ENCODE measurements at places on chromosomes 12 and 14.

DNA sequence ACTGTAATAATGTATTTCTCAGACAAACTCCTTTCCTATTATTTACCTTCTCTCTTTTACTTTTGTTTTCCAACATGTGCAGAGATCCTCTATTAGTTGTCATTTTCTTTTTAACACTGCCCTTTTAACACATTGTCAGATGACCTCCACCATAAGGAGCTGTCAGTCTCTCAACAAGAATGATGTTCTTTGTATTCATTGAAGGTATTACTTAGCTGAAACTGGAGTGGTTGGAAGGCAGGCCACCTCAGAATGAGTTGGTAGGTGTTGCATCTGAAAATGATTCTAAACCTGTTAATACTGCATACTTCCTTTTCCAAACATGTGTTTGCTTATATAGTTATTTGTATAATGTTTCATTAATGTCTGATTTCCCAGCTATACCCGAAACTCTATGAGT is 16.9 kb downstream of the TMEM117 start:
- DNase-seq = no peak

DNA sequence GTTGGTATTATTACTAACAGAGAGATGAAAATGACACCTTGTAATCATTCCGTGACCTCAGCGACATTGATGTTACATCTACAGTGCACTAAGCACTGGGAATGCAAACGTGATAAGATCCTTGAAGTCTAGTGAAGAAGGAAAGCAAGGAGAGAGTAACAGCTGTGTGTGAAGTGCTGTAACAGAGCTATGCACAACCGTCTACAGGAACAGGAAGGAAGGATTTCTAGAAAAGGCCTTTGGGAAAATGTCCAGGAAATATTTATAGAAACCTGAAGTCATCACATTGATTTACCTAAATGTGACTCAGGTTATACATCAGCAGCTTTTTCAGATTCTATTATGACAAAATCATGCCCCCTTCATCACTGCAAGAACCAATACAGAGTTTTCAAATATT is 304.2 kb upstream of the AMIGO2 start:
- DNase-seq = no peak

GRCh38 chr12:106957583-106957982 is 1.9 kb downstream of the TMEM263 start:
- no peak for DNase-seq

DNA sequence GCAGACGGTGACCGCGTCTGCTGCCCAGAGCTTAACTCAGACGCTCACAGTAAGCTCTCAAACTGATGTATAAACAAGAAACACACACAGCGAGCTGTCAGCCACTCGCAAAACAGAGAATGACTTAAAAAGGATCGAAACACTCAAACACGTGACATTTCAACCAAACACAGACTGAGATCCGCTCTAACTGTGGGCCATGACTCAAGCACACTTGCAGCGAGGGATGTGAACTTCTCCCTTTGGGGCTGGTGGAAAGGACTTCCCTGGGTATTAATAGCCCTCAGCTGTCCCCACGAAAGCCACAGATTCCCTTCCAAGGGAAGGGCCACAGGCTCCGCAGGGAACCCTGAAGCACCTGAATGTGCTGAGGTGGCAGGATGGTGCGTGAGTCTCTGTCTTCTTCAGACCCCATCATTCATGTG is 29.1 kb downstream of the CCDC88C start:
- no peak for DNase-seq

GRCh38 chr12:94593822-94594442 is 56.4 kb downstream of the TMCC3 start:
- no peak for DNase-seq

- no peak for DNase-seq
Observed at GRCh38 chr12:47077206-47078085, 2.0 kb upstream of the PCED1B start.

GRCh38 chr14:61489932-61490331 is 168.6 kb downstream of the PRKCH start:
- DNase-seq = no peak

DNA sequence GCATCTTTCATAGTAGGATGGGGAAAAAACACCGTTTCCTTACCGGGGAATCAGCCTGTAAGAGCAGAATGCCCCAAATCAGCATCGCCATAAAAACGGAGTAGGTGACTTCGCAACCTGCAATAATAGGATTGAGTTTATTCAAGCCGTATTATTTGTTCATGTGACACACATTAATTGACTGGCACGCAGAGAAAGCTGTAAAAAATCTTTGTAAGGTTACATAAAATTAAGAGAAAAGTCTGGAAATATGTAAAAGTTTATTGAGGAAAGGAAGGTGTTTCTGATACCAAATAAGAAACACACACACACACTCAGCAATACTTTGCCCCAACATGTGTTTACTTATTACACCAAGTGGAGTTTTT is 628 bp upstream of the CAPRIN2 start:
- no peak for DNase-seq

DNA sequence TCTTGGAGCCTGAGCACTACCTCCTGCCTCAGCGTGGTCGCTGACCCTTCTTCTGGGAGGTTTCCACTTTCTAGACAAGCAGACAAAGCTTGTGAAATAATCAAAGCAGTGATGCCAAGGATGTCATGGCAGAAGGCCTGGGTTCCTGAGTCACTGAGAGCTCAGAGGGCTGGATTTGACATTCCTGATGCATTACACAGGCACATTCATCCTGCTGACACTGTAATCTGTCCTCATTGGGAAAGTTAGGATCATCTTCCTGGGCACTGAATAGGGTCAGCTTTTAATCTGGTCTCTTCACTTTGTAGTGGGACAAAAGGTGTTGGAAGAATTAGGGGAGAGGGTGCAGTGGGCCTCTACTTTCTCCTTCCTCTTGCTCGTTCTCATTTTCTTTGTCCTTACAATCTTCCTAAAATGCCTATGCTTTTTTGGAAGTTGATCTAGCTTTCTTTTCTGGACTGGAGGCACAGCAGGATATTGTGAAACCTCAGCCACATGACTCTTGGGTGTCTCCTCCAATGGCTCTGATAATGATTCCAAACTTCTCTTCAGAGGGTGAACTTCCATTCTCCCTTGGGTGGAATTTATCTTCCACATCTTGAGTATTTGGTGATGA is 29.6 kb downstream of the EEA1 start:
- no peak for DNase-seq

GRCh38 chr12:90899456-90900182 is 55.4 kb downstream of the CCER1 start:
- no peak for DNase-seq

GRCh38 chr14:56358851-56359614 is 220.6 kb upstream of the TMEM260 start:
- no peak for DNase-seq

- no peak for DNase-seq
Observed at GRCh38 chr12:41605545-41606305, 417.6 kb downstream of the PDZRN4 start.

GRCh38 chr14:97706819-97707218 is 909.6 kb downstream of the VRK1 start:
- DNase-seq = no peak

DNA sequence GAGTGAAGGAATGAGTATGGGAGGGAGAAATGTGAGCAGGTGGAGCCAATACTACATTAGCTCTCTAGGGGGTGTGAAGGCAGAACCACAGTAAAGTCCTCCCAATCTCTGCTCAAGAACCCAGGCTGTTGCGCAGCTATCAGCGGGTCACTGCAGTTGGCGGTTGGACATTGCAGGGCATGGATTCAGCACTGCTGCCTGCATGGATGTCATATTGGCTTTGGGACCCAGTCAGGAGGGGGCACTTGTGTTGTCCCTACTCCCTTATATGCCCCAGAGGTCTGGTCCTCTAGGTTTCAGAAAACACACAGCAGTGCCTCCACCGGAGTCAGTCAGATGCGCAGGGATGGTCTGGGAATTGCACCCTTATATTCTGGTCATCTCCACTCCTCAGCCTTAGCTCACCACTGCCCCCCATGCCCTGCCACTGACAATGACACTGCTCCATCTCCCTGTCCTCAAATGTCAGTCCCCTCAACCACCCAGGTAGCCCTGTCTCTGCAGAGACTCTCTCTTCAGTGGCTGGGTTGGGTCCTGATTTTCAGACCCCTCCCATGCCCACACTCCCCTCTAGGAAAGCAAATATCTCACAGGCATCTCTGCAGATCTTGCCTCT is 9.6 kb downstream of the ZDHHC22 start:
- DNase-seq = no peak

DNA sequence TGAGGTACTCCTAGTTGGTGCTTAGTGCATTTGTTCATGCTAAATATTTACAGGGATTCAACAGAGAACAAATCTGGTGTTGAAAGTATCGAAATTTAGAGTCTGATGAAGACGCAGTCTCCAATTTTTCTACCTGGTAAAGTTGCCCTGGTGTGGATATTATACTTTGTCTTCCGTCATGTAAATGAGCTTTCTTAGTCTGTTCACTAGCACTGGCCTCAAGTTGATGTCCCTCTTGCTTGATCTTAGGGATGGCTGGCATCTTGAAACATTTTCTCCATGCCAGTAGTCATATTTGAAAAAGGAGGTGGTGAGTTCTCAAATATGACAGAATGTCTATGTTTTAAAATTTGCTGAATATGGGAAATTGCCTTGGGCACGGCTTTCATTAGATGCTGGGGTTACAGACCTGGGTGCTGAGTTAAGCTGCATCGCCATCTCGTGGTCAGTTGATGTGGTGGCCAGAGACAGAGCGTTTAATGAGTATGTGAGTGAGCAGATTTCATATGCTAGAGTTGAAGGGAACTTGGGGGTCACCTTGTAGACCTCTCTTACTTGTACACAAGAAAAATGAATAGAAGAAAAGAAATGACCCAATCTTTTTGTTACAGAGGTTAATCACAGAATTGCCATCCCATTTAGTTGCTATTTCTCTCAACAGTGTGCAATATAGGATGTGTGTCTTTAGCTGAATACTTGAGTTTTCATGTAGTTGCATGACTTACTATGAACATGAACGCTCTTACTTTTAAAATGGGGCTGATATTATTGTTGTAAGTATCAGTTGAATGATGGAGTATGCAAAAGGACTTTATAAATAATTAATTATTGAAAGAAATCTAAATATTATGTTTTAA is 172.8 kb upstream of the DCN start:
- peak; percentile 5 for DNase-seq

GRCh38 chr14:56840221-56840620 is 29.9 kb upstream of the OTX2 start:
- DNase-seq = no peak

GRCh38 chr12:115632308-115632707 is 645.2 kb downstream of the MED13L start:
- DNase-seq = no peak

GRCh38 chr12:41407232-41407799 is 219.2 kb downstream of the PDZRN4 start:
- DNase-seq = no peak

DNA sequence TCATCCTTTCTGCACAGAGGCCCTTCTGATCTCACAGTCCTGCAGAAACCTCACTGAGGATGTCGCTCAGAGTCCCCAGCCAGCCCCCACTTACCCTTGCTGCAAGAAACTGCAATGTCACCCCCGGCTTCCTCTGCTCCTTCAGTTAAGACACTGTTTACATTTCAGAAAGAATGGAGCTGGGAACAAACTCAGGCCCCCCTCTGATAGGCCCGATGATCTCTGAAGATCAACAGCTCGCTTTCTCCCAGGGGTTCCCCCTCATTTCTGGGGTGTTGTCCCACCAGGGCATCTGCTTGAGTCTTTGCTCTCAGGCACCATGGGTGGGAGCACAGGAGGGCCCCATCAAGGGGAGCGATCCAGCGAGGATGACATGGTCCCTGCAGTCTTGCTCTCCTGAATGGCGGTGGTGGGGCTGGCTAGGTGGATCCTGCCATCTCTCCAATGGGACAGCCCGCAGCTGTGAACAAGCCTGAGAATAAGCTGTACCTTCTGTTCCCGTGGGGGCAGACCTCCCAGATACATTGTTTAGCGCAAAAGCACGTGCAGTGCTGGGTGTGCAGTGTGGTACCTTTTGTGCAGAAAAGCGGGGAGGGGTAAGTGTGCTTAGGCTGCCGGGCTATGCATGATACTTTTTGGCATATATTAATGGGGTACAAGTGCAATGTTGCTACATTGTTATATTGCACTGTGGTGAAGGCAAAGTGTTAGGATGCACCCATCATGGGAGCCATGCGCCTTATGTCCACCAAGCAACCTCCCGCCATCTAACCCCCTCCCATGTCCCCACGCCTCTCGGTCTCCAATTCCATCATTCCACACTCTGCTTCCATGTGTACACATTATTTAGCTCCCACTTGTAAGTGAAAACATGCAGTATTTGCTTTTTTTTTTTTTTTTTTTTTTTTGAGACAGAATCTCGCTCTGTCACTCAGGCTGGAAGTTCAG is 6.7 kb upstream of the NCOR2 start:
- no peak for DNase-seq

DNA sequence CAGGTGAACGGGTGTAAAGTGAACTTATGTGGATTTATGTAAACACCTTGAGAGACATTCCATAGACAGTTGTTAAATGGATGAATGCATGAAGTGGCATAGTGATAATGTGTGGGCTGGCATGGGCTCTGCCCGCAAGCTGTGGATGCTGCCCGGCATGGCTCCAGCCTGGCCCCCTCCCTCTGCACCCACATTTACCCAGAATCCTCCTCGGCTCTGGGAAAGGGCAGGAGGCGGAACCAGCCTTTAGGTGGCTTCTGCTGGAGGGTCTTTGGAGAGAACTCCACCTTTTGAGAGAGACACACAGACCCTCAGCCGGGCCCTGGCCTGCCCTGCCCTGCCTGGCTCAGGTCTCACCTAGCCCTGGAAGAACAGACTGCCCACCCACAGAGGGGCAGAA is 18.7 kb downstream of the RASAL1 start:
- DNase-seq = no peak

- no peak for DNase-seq
Observed at GRCh38 chr12:68617160-68617926, 6.6 kb downstream of the RAP1B start.

DNA sequence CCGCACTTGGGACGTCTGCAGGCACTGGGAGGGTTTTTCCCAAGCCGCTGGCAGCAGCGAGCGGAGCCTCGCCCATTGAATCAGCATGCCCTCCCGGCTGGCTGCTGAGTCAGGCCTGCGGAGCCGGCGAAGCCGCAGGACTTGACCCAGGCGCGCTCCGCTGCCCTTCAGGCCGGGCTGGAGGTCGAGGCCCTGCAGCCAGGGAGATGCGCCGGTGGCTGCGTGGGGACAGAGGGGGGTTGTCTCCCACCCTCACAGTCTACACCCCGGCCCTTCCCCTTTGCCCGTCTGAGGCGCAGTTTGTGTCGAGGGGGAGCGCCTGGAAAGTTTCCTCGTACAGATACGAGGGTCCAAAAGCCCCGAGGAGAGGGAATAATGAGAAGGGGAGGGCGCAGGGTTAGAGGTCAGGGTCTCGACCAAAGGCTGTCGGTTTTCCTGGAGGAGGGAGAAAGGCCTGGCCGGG is 759 bp upstream of the KLC1 start:
- DNase-seq = no peak
